ENCODE measurements at places on chromosomes 5 and 9.

DNA sequence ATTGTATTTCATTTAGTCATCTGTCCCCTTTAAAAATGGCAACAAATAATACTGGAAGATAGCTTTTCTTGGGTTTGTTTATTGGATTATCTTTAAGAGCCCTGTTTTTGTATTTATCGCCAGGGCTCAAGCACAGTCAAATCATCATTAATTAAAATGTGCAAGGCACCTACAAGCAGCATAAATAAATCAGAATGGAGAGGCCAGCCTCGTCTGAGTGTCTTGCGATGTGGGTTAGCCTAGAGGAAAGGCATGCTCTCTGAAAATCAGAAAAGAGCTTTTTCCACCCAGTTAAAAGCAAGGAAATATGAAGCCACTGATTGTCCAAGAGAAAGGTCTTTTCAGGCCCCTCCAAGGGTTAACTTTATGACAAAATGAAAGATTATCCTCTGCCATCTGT is 31.8 kb downstream of the ZFAND5 start:
- no peak for DNase-seq

GRCh38 chr5:80083101-80083890 is 48.1 kb downstream of the THBS4 start:
- DNase-seq = peak; percentile 55

DNA sequence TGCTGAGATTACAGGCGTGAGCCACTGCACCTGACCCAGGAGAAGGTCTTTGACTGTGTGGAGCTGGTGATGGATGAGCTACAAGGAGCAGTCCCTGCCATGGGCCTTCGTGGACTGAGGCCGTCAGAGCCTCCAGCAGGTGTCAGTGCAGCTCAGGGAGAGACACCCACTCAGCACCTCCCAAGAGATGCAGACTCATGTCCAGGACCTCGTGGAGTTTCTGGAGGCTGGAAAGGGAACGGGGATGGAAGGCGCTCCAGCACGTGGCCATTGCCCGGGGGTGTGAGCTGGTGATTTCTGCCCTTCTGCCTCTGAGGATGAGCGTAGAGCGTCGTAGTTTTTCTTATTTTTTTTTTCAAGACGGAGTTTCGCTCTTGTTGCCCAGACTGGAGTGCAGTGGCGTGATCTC is 9.5 kb downstream of the TOR4A start:
- DNase-seq = no peak

DNA sequence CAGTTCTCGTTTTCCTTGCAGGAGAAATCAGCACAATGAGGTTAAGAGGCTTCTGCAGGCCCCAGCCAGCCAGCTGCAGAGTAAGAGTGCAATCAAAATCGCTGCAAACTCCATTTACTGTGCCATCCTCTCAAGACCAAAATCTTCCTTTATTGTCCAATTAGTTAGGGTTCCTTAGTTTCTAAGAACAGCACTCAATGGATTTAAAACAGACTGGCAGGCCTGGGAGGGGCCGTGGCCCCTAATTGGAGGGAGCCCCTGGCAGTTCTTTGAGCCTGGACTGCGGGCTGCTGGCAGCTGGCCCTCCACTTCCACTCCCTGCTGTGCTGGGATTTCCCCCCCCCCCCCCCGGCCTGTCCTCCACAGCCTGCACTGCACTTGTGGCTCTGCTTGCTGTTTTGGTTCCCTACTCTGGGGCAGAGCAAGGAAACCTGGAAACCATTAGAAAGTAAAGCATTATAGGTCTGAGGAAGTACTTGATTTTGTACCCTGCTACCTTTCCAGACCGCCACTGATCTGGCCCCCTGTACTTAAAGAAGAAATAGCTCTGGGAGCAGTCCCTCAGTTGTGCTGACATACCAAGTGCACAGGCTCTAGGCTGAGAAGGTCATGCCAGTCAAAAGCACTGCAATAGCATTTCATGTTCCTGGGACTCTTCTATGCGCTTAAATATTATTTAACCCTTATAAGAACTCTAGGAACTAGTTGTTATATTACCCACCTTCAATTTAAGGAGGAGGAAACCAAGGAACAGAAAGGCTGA is 129.0 kb downstream of the APBA1 start:
- DNase-seq = no peak

DNA sequence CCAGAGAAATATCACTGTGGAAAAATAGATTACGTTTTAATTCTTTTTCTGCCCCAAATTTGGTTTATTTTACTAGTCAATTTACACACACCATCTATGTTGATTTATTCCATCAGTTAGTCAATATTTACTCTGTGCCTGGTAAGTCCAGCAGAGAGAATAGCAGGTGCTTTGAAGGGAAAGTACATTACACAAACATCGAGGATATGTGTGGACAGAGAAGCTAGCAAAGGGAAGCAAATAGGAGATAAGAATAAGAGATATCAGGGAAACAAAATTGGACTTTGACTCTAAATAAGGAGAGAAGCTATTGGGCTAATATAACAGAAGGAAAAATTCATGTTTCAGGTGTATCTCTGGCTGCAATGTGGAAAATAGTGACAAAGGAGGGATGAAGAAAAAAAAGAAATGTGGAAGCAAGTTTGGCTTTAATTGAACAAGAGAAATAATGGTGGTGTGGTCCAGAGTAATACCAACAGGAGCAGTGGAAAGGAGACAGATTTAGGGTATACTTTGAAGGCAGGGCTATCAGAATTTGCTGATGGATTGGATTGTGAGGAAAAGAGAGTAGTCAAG is 587.7 kb upstream of the CDH6 start:
- no peak for DNase-seq

All from AG09309 (cell line).